ENCODE measurements at places on chromosomes 1 and 21. TPM values are rescaled to one million over a fixed set of nuclear protein-coding genes. Genes with fewer than 3 reads are reported as not detected.

- ATAC-seq, result no peak
These were observed 391.9 kb downstream of the PTPRU start for GRCh38 chr1:29628190-29628589.

DNA sequence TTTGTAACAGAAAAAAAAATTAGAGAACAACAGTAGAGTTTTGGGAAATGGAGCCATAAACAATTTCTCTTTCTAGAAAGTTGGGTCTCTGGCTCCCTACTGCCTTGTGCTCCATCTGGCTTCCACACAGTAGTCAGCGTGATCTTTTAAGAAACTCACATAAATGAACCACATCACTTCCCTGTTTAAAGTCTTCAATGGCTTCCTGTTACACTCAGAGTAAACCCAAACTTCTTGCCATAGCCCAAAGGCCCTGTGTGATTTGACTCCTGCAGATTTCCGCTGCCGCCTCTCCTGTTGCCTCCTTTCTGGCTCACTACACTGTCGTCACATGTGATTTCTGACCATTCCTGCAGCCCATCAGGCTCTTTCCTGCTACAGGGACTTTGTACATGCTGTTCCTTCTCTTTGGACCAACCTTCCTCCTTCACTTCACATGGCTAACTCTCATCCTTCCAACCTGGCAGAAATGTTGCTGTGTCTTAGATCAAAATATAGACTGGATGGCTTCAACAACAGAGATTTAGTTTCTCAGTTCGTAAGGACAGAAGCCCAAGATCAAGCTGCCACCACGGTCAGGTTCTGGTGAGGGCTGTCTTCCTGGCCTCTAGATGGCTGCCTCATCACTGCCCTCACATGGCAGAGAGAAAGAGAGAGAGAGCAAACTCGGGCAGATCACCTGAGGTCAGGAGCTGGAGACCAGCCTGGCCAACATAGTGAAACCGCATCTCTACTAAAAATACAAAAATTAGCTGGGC lies 34.0 kb downstream of the OPRD1 start:
- ATAC-seq, result no peak

DNA sequence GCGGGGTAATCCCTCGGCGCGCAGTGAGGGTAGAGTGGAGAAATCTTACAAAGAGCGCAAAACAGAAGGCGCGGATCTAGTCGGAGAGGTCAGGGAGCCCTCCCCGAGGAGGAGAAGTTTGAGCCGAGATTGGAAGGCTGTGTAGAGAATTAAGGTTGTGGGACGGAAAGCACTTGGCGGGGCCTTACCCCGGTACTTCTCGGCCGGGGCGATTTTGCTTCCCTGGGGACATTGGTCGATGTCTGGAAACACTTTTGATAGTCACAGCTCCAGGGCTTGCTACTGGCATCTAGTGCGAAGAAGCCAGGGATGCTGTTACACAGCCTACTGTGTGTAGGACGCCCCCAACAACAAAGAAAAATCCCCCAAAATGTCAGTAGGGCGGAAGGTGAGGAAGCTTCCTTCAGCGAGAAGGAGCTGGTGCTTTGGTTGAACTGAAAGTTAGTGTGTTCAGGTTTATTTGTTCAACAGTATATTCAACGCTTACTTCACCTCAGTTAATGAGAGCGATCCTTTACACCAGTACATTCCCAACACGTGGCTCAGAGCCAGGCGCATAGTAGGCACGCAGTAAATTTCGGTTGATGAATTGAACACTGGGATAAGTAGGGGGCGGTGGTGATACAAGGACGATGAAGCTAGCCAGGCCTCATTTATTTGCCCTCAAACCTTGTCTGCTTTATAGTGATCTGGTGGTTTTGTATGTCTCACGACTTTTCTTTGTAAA lies 807 bp downstream of the CEP85 start:
- ATAC-seq, result no peak

The ITLN2 gene
- not detected for total RNA-seq

The DYNLT5 gene
- not detected for total RNA-seq

The PRAMEF18 gene
- not detected for total RNA-seq

Data from activated T-helper 17 cell treated with anti-CD3 and anti-CD28 coated beads, Interleukin-2, amount 50 U/mL, for 72 hours (primary cell).